ENCODE measurements at places on chromosomes 5 and 9. TPM values are rescaled to one million over a fixed set of nuclear protein-coding genes. Genes with fewer than 3 reads are reported as not detected.

DNA sequence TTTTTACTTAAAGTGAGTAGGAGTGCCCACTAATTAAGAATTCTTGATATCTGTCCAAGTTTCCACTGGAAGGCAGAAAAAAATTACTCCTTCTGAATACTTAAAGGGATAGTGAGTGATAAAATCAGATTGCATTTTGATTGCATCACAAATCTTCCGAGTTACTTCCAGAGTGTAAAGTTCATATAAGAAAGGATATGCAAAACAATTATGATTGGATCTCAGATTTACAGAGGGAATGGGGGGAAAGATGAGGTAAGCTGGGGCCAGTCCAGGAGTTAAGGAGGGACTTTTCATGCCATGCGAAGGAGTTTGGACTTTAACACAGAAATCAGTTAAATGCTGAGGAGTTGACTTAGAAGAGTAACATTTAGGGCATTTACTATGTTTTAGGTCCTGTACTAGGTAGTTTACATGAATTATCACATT, 9.3 kb upstream of the RNF145 start:
- peaks cover 6% of the 10 kb centered on the region for H3K4me1 ChIP-seq
- H3K4me3 ChIP-seq, result no peak overlapping the region
- no peaks in the 10 kb centered on the region for H3K27me3 ChIP-seq

- peak overlapping the region; percentile 34 for H3K4me3 ChIP-seq
- no peaks in the 10 kb centered on the region for H3K36me3 ChIP-seq
- H3K27ac ChIP-seq, result peak overlapping the region; percentile 89
- peaks cover 9% of the 10 kb centered on the region for H3K4me1 ChIP-seq
- DNase-seq, result peak; percentile 4
Observed at GRCh38 chr5:164119806-164120447, 614.5 kb downstream of the MAT2B start.

GRCh38 chr5:137735555-137736284, at the start of gene KLHL3:
TSS of gene KLHL3 (minus strand) at chr5:137736089. CDS start at chr5:137735646, 443 bp downstream.
- no peak within 1 kb of the TSS for H3K4me3 ChIP-seq
- H3K27ac ChIP-seq, result no peak within 1 kb of the TSS
- DNase-seq, result no peak
- H3K27me3 ChIP-seq, result peaks cover 16% of the 10 kb centered on the region
- H3K36me3 ChIP-seq, result no peaks in the 10 kb centered on the region

DNA sequence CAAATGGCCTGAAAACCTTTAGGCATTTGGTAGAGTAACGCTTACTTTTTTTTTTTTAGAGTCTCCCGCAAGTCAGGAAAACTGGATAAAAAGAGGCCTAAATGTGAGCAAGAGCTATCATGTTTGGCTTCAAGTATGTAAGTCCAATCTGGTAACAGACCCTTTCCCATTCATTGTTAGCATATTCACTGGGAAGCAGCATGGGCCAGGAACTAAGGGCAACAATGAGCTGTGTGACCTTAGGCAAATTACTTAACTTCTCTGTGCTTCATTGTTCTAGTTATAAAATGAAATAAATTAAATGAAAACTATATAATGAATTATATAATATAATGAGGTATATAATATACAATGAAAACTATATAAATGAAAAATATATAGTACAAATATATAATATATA, 114.3 kb upstream of the PCA3 start:
- H3K36me3 ChIP-seq, result no peaks in the 10 kb centered on the region
- no peaks in the 10 kb centered on the region for H3K27me3 ChIP-seq
- H3K4me3 ChIP-seq, result no peak overlapping the region
- H3K27ac ChIP-seq, result no peak overlapping the region
- peaks cover 56% of the 10 kb centered on the region for H3K4me1 ChIP-seq
- DNase-seq, result no peak

DNA sequence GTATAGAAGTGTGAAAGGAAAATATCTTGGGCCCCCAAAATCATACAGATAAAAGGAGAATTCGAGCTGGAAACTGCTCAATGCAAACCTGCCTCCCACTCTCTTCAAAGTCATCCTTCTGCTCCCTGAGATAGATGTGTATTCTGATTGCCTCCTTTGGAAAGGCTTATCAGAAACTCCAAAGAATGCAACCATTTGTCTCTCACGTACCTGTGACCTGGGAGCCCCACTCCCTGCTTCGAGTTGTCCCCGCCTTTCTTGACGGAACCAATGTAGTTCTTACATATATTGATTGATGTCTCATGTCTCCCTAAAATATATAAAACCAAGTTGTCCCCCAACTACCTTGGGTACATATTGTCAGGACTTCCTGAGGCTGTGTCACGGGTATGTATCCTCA, 163.8 kb downstream of the DIRAS2 start:
- H3K27ac ChIP-seq, result no peak overlapping the region
- no peaks in the 10 kb centered on the region for H3K36me3 ChIP-seq
- no peaks in the 10 kb centered on the region for H3K27me3 ChIP-seq

- DNase-seq, result peak; percentile 90
- peak overlapping the region; percentile 91 for H3K27ac ChIP-seq
- peak overlapping the region; percentile 58 for H3K4me3 ChIP-seq
Observed at GRCh38 chr9:72557549-72557948, 36.1 kb downstream of the TMC1 start.

DNA sequence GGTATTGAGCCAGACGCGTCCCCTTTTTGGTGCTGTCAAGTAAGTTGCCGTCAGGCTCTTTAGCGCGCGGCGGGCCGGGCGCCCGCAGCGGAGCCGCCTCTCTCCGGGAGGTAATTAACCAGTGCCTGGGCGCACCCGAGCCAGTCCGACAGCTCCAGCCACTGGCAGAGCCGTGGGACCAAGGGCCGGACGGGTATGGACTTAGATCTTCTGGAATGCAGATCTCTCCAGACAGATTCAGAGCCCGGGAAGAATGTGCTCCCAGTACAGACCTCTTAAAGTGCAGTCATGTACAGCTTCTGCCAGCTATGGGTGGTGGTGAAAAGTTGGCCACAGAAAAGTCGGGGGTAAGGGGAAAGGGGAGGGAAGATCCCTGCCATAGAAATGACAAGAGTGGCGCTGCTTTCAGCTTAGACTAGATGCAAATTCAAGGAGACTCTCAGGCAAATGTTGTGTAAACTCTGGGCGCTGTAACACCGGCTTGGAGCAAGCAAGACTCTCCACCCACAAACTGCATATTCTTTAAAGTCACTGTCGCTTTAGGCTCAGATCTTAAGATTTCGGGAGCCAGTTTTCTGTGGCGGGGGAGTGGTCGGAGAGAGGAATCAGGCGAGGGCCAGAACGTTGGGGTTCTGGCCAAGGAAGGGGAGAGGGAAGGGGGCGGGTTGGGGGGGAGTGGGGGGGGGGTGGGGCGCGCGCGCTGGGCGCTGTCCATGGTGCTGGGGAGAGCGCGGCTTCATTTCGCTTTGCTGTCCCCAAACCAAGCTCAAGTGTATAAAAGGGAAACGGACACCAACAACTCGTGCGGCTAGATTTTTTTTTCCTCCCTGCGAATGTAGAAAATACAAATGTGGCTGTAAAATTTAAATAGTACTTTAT, 29.2 kb downstream of the NR2F1 start:
- DNase-seq, result no peak
- peak overlapping the region; percentile 32 for H3K4me3 ChIP-seq
- H3K27me3 ChIP-seq, result peaks cover 42% of the 10 kb centered on the region
- no peaks in the 10 kb centered on the region for H3K36me3 ChIP-seq

DNA sequence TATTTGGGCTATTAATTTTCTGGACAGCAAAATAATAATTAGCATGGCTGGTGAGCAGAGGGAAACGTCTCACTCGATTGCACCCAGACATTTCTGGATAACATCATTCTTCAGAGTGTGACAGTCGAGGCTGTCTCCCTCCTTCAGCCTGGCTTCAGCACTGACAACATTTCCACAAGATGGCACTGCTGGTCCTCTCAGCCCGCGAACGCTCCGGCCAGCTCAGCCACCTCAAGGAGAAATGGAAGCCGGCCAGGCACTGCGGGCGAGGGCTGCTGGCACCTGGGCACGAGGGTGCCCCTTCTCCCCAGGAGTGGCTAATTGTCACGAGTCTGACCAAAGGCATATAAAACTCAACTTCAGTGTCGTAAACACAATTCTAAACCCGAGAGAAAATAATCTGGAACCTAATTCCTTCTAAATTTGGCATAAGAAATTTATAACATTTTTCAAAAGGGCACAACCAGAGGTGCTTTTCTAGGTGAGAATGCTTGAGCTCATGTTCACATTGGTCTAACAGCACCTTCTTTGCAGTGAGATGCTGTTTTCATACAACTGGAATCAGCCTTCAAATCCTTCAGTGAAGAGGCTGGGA, 65.9 kb downstream of the DAP start:
- peak overlapping the region; percentile 57 for H3K4me3 ChIP-seq
- peaks cover 93% of the 10 kb centered on the region for H3K4me1 ChIP-seq
- peak; percentile 71 for DNase-seq
- H3K27ac ChIP-seq, result peak overlapping the region; percentile 70

DNA sequence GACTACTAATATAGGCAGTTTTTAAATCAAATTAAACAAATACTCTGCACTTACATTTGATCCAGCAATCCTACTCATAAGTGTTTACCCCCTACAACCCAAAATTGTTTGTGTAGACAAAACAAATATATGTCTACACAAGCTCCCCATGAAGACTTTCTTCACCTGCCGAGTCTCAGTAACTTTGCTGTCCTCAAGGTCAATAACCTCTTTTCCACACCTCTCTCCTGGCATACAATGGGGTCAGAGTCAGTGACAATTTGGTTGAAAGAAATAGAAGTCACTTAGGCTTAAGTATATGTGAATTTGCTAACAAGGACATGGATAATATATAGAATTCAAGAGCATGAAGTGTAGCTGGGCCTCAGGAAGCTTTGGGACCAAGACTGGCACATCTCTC, 29.1 kb downstream of the APBA1 start:
- H3K36me3 ChIP-seq, result peaks cover 44% of the 10 kb centered on the region
- no peak overlapping the region for H3K27ac ChIP-seq
- peaks cover 6% of the 10 kb centered on the region for H3K4me1 ChIP-seq
- DNase-seq, result no peak

GRCh38 chr5:133467826-133468463, 144.4 kb downstream of the FSTL4 start:
- peaks cover 8% of the 10 kb centered on the region for H3K27me3 ChIP-seq
- no peak for DNase-seq
- no peaks in the 10 kb centered on the region for H3K4me1 ChIP-seq
- H3K27ac ChIP-seq, result no peak overlapping the region
- H3K36me3 ChIP-seq, result no peaks in the 10 kb centered on the region
- no peak overlapping the region for H3K4me3 ChIP-seq

- no peak overlapping the region for H3K4me3 ChIP-seq
- H3K36me3 ChIP-seq, result no peaks in the 10 kb centered on the region
- no peak for DNase-seq
- no peaks in the 10 kb centered on the region for H3K4me1 ChIP-seq
- H3K27me3 ChIP-seq, result no peaks in the 10 kb centered on the region
Observed at GRCh38 chr5:110785356-110785755, 46.5 kb downstream of the SLC25A46 start.

- no peak for DNase-seq
- peaks cover 15% of the 10 kb centered on the region for H3K36me3 ChIP-seq
- H3K4me1 ChIP-seq, result peaks cover 31% of the 10 kb centered on the region
- no peak overlapping the region for H3K27ac ChIP-seq
Observed at GRCh38 chr9:130785053-130785452, 50.0 kb upstream of the ABL1 start.

GRCh38 chr5:180792965-180793287, 9.7 kb downstream of the MGAT1 start:
- peaks cover 22% of the 10 kb centered on the region for H3K36me3 ChIP-seq
- DNase-seq, result no peak
- H3K27me3 ChIP-seq, result no peaks in the 10 kb centered on the region
- H3K27ac ChIP-seq, result peak overlapping the region; percentile 45

GRCh38 chr5:108747111-108747773, 455 bp upstream of the FER start:
- H3K4me3 ChIP-seq, result peak overlapping the region; percentile 94
- H3K27me3 ChIP-seq, result peaks cover 2% of the 10 kb centered on the region
- H3K4me1 ChIP-seq, result peaks cover 41% of the 10 kb centered on the region
- DNase-seq, result no peak
- peak overlapping the region; percentile 99 for H3K27ac ChIP-seq

- peaks cover 25% of the 10 kb centered on the region for H3K27me3 ChIP-seq
- H3K36me3 ChIP-seq, result 0 out of 2 replicates have a peak, but pooled peaks cover 5% of the 10 kb centered on the region
Observed at GRCh38 chr9:136203408-136204144, 1.4 kb downstream of the LHX3 start.

- H3K27me3 ChIP-seq, result no peaks in the 10 kb centered on the region
- no peak overlapping the region for H3K27ac ChIP-seq
- H3K4me1 ChIP-seq, result no peaks in the 10 kb centered on the region
- H3K4me3 ChIP-seq, result no peak overlapping the region
Observed at GRCh38 chr5:87733897-87734296, 321.2 kb upstream of the CCNH start.

GRCh38 chr9:127783111-127784008, 2.5 kb upstream of the CDK9 start:
- H3K36me3 ChIP-seq, result peaks cover 15% of the 10 kb centered on the region
- H3K27ac ChIP-seq, result no peak overlapping the region
- DNase-seq, result no peak
- H3K4me1 ChIP-seq, result peaks cover 9% of the 10 kb centered on the region
- peaks cover 5% of the 10 kb centered on the region for H3K27me3 ChIP-seq

GRCh38 chr9:88741335-88741734, 206.4 kb downstream of the NXNL2 start:
- no peaks in the 10 kb centered on the region for H3K27me3 ChIP-seq
- no peak for DNase-seq
- no peak overlapping the region for H3K27ac ChIP-seq

GRCh38 chr5:135207866-135208265, 173.8 kb upstream of the PITX1 start:
- peak overlapping the region; percentile 94 for H3K27ac ChIP-seq
- H3K4me1 ChIP-seq, result peaks cover 84% of the 10 kb centered on the region
- no peak overlapping the region for H3K4me3 ChIP-seq
- no peak for DNase-seq
- no peaks in the 10 kb centered on the region for H3K27me3 ChIP-seq

DNA sequence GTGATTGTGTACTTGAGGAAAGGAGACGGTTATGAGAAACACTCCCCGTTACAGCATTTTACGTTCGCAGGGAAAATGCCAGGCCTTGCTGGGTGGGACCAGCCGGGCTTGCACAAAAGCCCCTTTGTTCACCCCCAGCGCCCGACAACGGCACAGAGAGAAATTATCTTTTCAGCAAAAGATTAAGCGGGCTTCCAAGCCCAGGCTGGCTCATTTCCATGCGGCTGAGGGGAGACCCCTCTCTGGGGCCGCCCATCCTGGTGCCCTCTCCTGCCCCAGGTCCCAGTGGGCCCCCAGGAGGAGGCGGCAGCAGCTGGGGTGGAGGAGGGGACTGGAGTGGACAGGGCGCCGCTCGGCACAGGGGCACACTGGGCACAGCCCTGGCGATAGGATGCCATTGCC, 50.8 kb upstream of the NOTCH1 start:
- H3K27me3 ChIP-seq, result peaks cover 15% of the 10 kb centered on the region
- H3K36me3 ChIP-seq, result peaks cover 5% of the 10 kb centered on the region
- no peak overlapping the region for H3K27ac ChIP-seq
- no peak for DNase-seq
- H3K4me1 ChIP-seq, result no peaks in the 10 kb centered on the region

GRCh38 chr5:147466360-147466980, 43.4 kb downstream of the DPYSL3 start:
- no peak for DNase-seq
- no peak overlapping the region for H3K27ac ChIP-seq
- H3K27me3 ChIP-seq, result peaks cover 1% of the 10 kb centered on the region
- H3K36me3 ChIP-seq, result peaks cover 9% of the 10 kb centered on the region
- peaks cover 16% of the 10 kb centered on the region for H3K4me1 ChIP-seq
- no peak overlapping the region for H3K4me3 ChIP-seq

CLIC3 gene
- total RNA-seq, result 9.7 TPM

WDR70 gene
- total RNA-seq, result 25.8 TPM

FAM219A gene
- total RNA-seq, result 20.8 TPM

GFRA3 gene
- total RNA-seq, result not detected

CXCL14 gene
- 0.17 TPM for total RNA-seq

ADGRV1 gene
- total RNA-seq, result not detected

TMEM8B gene
- total RNA-seq, result 11.0 TPM

SIL1 gene
- total RNA-seq, result 75.7 TPM

GPR150 gene
- total RNA-seq, result 0.12 TPM

PRSS3 gene
- 22.0 TPM for total RNA-seq

SPATA6L gene
- total RNA-seq, result 0.18 TPM

SPATA31E1 gene
- not detected for total RNA-seq

GRPEL2 gene
- total RNA-seq, result 18.0 TPM

ESM1 gene
- total RNA-seq, result 55.0 TPM

Data from HFFc6 (cell line).